ENCODE measurements at places on chromosomes 1 and 21.

DNA sequence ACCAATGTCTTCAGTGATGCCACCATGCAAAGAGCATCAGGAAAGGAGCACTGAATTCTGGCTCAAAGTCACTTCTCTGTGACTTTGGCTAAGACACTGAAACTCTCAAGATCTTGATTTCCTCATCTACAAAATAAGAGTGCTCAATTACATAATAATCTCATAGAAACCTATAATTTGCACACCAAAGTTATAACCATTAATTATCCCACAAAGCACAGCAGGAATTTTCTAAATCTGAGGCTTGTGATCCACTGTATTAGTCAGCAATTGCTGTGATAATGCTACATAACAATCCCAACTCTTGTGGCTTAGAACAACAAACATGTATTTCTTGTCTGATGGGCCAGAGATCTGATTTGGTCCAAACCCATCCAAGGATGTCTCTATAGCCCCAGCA is 108.7 kb downstream of the PSMG1 start:
- DNase-seq = no peak

DNA sequence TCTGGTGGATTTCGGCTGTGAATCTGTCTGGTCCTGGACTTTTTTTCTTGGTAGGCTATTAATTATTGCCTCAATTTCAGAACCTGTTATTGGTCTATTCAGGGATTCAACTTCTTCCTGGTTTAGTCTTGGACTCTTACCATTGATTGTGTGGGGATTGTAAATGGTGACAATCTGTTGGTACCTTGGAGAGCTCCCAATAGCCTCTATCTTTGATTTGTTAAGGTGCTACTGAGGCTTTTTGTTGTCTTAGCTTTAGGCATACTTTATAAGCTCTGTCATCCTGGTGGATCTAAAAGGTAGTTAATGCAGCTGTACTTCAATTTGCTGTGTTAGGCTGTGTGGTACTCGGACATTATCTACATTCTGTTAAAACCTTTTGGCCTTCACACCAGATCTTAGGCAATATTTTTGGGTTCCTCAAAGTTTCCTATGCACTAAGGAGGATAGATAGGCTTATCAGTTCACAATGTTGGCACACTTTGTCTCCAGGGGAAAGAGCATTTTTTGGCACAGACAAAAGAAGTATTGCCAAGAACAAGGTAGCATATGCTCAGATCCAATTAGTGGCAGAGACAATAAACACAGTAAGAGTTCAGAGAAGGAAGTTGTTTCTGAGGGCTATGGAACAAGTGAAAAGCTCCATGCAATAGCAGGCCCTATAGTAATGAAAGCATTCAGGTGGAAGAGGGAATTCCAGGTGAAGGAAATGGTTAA is 230.4 kb downstream of the PDE4B start:
- no peak for DNase-seq

- no peak for DNase-seq
These were observed 4.1 kb downstream of the PIK3R3 start for GRCh38 chr1:46128344-46128743.

DNA sequence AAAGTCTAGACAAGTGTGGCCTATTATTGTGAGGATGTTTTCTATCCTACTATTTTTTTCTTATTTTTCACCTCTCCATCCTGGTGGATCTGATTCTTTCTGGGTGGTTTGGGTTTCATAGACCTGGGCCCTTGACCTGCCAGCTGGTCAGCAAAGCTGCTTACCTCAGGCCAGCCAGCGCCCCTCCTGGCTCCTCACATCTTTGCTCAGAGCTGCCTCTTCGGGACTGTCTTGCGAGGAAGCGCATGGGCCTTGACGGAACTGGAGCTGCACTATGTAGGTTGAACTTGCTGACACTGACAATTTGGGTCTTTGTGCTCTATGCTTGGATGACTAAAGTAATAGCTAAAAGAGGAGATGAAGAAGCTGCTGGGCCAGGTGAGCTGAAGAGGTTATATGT is 138.5 kb upstream of the SYT6 start:
- DNase-seq = no peak

DNA sequence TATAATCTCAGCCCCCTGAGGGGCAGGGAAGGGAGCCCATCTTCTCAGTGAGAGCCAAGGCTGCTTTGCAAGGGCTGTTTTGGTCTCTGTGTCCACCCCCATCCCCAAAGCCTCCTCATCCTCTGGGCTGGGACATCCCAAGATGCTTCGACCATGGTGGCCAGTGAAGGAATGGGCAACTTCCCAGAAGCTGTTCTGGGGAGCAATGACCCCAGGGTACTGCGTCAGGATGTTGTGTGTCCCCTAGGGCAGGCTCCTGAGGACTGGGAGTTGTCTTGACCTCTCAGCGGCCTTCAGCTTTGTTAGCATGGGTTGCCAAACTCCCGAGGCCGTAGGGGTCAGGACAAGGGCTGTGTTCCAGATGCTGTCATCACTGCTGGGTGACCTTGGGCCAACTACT is 238.4 kb upstream of the POU3F1 start:
- DNase-seq = no peak

DNA sequence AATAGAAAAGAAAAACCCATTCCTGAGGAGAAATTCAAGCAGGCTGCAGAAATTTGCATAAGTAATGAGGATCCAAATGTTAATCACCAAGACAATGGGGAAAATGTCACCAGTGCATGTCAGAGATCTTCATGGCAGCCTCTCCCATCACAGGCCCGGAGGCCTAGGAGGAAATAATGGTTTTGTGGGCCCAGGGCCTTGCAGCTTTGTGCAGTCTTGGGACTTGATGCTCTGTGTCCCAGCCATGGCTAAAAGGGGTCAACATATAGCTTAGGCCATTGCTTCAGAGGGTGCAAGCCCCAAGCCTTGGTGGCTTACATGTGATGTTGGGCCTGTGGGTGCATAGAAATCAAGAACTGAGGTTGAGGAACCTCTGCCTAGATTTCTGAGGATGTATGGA is 22.7 kb downstream of the RAB3GAP2 start:
- DNase-seq = no peak

GRCh38 chr1:206905295-206906164 is 8.3 kb downstream of the IL24 start:
- DNase-seq = no peak

- DNase-seq = no peak
These were observed 10.1 kb downstream of the CFAP45 start for GRCh38 chr1:159889821-159890252.

DNA sequence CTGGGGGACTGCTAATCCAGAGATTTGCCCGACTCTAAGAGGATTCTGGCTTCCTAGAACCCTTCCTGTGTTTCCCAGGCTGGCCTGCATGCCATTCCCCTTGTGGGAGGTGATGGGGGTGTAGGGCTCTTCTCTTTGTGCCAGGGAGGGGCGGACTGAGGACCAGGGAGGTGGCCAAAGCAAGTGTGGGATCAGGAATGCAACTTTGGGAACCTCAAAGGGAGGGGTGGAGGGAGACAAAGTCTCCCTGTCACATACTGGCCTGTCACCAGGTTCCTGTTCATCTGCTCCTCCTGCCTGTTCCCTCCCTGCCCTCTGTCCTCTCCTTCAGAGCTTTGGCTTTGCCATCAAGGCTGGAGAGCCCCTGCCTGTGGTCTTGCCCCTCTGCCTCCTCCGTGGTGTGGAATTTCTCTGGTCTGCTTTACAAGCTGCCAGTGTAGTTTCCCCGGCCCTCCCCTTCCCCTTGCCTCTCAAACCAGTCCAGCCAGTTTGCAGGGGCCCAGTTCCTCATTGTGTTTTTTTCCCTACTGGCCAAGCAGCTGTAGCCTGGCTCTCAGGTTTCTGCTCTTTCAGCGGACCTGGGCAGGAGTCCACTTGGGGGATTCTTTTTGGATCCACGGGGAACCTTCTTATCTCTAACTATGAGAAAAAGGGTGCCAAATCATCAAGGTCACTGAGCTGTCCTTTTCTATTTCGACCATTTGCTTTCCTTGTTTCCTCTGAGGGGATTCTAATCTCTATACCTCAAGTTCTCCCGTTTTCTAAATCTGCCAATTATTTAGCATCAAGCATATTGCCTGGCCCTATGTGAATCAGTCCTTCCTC is 1.8 kb downstream of the CGN start:
- no peak for DNase-seq

GRCh38 chr1:16612332-16613172 is 812 bp downstream of the NBPF1 start:
- DNase-seq = peak; percentile 63

DNA sequence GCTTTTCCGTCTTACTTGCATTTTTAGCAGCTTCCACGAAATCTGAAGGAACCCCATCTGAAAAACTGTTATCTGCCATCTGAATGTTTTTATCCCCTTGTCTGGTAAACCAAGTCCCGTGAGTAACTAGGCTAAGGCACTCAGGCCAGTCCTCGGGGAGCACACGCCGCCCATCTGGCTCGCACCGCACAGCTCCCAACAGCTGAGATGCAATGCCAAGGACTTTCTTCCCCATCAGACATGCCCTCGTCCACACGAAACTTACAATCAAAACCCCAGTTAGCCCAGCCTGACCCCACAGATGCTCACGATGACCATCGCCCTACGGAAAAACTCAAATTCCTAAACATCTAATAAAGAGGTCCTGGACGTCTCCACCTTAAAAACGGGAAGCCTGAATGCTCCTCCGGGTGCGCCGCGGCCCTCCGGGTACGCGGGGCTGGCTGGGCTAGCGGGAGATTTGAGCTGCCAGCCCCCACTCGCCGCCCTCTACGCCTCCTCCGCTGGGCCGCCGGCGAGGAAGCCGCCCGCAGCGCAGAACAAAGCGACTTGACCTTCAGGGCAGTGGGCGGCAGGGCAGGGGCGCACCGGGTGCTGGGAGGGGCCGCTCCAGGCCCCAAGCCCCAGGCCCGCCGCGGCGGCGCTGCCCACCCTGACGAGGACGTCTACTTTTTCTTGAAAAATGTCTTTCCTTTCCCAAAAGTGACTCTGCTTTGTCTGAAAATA is 36.6 kb downstream of the CD58 start:
- no peak for DNase-seq

- DNase-seq = no peak
These were observed 1.9 kb upstream of the ERRFI1 start for GRCh38 chr1:8027748-8028570.

GRCh38 chr1:60069691-60070090 is 3.9 kb downstream of the C1orf87 start:
- no peak for DNase-seq

DNA sequence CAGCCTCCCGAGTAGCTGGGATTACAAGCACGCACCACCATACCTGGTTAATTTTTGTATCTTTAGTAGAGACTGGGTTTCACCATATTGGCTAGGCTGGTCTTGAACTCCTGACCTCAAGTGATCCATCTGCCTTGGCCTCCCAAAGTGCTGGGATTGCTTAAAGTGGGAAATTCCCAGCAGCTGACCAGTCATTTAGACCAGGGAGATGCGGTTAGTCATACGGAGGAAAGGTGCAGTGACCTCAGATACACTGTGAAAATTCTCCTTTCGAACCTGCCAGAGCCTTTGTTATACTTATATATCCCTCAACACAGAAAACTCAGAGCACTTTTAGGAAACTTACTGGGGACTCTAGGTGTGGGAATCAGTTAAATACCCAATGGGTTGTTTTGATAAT is 39.6 kb downstream of the MAP10 start:
- DNase-seq = no peak

- DNase-seq = no peak
These were observed 16.3 kb downstream of the PDZK1 start for GRCh38 chr1:145690587-145691558.

DNA sequence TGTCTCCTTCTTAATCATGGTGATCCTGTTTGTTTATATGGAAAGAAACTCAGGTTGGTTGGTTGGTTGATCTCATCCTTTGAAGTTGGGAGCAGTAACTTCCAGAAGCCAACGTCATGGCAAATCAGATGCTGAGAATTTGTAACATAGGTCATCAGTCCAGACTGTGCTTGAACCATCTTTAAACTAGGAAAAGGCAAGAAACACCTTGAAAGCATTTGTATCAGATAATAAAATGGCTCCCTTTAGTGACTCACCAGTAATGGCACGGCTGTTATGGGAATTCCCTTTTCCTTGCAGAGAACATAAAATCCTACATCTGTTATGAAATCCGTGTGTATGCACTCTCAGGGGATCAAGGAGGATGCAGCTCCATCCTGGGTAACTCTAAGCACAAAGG is 58.1 kb downstream of the SERBP1 start:
- DNase-seq = no peak

DNA sequence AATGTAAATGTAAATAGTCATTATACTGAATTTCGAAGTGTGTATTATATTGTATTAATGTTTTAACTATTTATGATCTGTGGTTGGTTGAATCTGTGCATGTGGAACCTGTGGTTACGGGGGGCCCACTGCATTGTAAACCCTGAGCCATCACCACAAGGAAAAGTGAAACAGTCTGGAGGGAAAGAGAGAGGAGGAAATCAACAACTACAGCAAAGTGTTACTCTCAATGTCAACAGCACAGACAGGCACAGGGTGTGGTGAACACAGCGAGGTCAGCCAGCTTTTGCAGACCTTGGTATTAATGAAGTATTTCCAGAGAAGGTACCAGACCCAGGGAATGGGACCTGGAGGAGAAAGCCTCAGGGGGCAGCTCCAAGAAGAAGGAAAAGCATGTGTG is 37.1 kb upstream of the BACE2 start:
- DNase-seq = no peak

- DNase-seq = no peak
These were observed 19.4 kb downstream of the MECR start for GRCh38 chr1:29211086-29212030.

- DNase-seq = no peak
These were observed 543.3 kb downstream of the DPYD start for GRCh38 chr1:97377432-97378034.

DNA sequence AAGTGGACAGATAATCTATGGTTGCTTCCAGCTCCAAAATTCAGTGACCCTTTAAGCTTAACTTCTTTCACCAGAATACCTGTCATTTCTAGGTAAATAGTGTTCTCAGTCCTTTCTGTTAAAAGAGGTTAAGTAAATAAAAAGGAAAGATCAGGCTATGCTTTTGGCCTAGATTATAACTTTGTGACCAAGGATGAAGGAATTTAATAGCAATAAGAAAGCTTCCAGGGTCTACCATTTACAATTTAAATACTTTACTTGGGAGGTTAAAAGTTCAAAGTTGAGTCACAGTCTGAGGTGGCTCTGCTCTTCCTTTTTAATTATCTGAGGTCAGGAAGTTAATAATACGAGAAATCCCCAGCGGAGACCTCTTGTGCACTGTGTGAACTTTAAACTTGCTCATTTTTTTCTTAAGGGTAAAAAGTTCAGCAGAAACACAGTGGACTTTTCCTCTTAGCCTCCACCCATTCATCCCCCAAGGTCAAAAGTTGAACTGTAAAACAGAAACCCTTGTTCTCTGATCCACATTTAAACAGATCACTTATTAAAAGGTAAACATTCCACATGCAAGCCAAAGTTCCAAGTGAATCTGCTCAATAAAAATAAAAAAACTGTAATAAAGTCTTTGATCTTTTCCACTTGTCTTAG is 187.1 kb downstream of the NRIP1 start:
- no peak for DNase-seq

GRCh38 chr1:108082001-108082400 is 117.0 kb upstream of the VAV3 start:
- no peak for DNase-seq

Data from NCI-H2107 (cell line).